ENCODE measurements at places on chromosomes 6 and 20.

- DNase-seq: peak; percentile 50
Observed at GRCh38 chr6:126040826-126041225, 54.5 kb downstream of the TRMT11 start.

GRCh38 chr20:24963672-24964505 lies 14.8 kb downstream of the CST7 start:
- DNase-seq: no peak

- no peak for DNase-seq
Observed at GRCh38 chr6:130152908-130153510, 69.7 kb downstream of the SAMD3 start.

GRCh38 chr20:62088258-62089127 lies 22.8 kb upstream of the TAF4 start:
- DNase-seq: peak; percentile 97

DNA sequence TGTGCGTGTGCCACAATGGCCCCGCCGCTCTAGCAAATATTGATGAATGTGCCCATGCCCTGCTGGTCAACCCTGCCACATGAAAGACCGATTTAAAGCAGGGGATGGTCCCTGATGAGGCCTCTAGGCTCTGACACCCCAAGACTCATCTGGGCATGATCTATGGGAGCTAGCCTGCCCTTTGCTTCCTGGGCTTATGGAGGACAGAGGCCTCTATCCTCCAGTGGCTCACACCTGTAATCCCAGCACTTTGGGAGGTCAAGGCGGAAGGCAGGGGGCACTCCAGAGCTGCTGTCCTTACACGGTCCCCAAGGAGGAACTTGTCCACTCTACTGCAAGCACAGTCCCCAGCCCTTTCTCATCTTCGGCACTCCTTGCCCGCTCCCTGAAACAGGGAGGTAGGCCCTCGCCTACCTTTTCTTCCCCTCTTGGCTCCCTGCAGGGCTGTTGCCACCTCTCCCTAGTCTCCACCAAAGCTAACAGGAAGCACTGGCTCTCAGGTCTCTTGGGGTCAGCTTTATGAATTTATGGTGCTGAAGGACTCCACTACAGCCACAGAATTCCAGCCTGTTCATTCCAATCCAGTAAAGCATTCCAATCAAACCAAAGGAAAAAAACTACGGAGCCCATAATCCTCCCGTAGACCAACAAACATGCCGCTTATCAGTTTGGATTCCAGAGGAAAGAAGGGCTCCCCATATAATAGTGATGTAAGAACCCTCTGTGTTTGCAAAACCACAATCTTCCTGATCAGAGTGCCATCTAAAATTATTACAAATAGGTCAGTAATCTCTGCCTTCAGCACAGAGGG lies 48.7 kb upstream of the FOXQ1 start:
- no peak for DNase-seq

DNA sequence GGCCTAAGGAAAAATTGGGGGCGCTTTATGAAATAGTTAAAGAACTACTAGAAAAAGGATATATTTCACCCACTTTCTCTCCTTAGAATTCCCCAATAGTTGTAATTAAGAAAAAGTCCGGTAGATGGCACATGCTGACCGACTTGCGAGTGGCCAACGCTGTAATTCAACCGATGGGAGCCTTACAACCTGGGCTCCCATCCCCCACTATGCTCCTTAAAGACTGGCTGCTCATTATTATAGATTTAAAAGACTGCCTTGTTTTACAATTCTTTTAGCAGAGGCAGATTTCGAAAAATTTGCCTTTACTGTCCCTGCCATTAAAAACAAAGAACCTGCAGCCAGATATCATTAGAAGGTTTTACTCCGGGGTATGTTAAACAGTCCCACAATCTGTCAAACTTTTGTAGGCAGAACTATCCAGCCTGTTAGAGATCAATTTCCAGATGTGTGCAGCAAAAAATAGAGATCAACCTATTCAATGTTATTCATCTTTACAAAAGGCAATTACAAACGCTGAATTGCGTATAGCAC lies 58.5 kb upstream of the PRSS16 start:
- DNase-seq: peak; percentile 90

GRCh38 chr20:3115190-3116107 lies 30.9 kb upstream of the AVP start:
- DNase-seq: peak; percentile 75

DNA sequence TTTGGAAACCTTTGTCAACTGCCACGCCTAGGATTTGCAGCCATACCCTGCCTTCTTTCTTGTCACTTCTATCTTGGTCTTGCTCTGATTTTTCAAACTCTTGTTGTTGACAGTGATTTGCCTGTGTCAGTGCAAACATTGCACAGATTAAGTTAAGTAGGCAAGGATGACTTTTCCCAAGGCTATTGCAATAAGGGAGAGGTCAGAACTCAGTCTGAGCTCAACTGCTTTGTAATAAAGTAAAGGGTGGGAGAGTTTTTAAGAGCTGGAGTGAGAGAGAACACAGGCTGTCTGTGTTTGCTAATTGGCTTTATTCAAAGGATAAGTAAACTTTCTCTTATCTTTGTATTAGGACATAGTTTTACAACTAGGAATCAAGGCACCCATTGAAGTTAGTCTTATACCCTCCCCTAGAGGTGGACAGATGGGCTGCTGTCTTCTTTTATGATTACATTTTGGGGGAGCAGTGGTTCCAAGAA lies 448.6 kb downstream of the PHF3 start:
- no peak for DNase-seq

GRCh38 chr6:46376562-46377061 lies 114.6 kb downstream of the RCAN2 start:
- DNase-seq: no peak

DNA sequence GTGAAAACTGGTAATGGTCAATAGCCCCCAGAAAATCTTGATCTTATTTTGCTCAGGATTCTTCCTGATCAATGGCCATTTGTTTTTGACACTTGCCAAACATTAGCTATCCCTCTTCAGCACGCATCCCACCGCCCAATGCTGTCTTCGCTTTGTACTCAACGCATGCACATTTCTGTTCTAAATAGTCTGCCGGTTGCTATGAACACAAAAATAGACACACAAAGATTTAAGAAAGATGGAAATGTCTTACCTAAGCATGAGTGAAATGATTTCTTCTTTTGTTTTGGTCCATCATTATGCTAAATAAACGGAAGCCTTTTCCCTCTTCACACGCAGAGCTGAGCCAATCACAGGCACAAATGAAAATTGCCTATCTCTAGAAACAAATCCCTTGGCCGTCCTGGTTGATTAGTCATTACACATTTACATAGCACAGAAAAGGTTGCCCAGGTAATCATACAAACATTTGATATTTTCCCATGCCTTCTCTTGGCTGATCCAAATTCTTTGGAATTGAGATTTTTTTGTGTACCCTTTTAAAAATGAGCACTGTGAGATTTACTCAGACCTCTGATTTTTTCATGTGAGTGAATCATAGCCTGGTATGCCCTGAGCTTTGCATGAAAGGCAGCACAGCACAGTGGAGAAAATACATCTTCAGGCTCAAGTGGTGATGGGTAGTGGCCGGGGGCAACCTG lies 70.5 kb upstream of the FAM184A start:
- DNase-seq: no peak

DNA sequence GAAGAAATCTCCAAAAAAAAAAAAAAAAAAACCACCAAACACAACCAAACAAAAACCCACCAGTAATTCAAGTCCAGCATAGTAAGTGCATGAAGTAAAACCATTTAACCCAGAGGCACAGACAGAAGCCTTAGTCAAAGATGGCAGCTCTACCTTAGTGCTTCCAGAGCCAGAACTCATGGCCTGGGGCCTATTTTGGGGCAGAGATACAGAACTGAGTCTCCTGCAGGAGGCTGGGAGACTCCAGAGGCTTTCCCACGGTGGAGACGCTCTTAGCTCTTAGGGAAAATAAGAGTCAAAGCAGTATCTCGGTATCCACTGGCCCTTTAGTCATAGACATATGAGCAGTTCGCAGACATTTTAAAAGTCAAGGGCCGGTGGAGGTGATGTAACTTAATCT lies 129.5 kb downstream of the GPX5 start:
- no peak for DNase-seq

DNA sequence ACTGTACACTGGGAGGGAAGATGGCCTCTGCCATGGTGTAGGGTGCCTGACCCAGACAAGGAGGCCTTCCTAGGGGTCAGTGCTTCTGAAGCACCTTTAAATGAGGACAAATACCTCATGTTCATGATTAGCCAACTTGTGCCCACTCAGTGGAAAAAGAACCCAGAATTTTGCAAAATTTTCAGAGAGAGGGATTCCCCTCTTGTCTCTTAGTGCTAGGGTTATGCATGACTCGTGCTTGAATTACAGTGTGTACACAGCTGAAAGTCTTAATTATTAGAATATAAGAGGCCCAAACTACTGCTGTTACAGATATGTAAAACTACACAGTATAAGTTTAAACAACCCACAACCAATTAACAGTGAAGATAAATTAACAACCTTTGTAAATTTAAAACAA lies 38.0 kb downstream of the HLA-G start:
- DNase-seq: no peak

DNA sequence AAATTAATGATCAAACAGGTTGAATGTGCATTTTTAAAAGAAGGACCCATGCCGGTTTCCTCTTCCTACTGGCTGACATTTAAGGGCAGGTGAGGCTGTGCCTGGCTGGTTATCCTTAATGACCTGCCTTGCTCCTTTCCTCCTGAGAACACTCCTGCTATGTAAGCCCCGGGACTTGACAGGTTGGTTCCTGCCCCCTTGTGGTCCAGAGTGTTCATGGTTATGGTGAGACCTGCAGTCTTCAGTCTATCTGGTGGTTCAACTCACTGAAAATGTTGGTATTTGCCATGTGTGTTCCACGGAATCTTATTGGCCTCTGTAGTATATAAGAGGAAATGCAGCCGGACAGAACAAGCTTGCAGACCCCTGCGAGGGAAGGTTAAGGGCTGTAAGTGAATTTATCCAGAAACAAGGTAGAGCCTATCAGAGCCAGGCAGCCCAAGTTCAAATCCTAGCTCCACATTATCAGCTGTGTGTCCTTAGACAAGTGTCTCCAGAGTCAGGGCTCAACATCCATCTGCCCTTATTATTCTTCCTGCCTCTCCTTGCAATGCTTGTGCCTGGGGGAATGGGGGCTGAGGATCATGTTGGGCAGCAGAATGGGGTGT lies 5.2 kb upstream of the BPIFA3 start:
- peak; percentile 72 for DNase-seq
